ENCODE measurements at places on chromosomes 1 and 21.

DNA sequence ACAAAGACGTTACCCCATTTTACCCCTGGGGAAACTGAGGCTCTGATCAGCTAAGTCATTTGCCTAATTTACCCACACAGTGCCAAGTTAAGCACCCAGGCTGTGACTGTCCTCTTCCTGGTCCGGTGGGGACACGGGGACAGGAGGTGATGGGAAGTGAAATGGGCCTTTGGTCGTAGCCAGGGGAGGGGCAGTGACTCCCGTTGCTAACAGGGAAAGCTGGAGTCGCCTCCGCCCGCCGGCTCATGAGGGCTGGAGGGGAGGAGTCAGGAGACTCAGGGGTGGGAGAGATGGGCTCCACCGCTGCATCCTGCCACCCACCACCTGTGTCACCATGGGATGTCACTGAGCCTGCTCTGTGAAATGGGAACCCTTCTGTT, 139.3 kb downstream of the PGBD5 start:
- H3K27me3 ChIP-seq: no peaks in the 10 kb centered on the region
- peaks cover 4% of the 10 kb centered on the region for H3K4me1 ChIP-seq
- no peaks in the 10 kb centered on the region for H3K36me3 ChIP-seq
- no peak for DNase-seq

DNA sequence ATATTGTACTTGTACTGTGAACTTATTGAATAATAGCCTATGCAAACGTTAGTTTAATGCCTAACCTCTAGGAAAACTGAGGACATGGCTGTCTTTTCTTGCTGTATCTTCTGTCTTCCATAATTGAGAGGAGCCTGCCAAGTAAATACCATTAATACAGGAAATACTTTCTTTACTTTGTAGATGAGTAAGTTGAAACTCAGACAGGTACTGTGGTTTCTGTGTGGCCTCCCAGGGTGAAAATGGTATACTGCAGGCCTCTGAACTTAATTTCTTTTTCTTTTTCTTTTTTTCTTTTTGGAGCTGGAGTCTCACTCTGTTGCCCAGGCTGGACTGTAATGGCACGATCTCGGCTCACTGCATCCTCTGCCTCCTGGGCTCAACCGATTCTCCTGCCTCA, 208.8 kb upstream of the ADGRL4 start:
- no peaks in the 10 kb centered on the region for H3K36me3 ChIP-seq
- H3K4me3 ChIP-seq: no peak overlapping the region
- H3K27ac ChIP-seq: no peak overlapping the region
- H3K27me3 ChIP-seq: no peaks in the 10 kb centered on the region
- no peak for DNase-seq

DNA sequence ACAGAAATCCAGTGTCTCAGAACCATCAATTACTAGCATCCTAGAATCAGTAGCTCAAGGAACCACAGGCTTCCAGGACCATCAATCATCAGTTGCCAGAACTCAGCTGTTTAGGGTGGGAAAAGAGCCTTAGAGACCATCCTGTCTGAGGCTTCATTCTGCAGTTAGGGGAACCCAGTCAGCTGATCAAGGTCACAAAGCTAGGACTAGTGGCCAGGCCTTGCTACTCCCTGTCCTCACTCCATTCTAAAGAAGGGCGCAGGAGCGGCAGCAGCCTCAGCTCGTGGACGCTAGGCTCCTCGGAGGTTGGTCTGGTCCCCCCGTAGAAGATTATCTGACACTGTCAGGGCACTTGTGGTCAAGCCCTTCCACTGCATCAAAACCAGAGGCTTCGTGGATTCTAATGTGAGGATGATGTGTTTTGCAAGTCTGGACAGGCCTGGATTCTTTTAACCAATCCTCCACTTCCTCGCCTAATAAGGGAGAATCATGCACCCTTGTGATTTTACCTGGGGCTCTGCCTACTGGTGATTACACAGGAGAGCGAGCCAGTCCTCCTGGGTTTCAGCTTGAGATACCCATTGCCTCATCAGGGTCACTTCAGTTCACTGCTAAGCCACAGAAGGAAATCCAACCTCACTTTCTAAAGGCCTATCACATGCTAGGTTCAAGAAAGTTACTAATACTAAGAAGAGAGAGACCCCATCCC, 41.7 kb upstream of the IFFO2 start:
- H3K36me3 ChIP-seq: no peaks in the 10 kb centered on the region
- H3K4me1 ChIP-seq: no peaks in the 10 kb centered on the region

DNA sequence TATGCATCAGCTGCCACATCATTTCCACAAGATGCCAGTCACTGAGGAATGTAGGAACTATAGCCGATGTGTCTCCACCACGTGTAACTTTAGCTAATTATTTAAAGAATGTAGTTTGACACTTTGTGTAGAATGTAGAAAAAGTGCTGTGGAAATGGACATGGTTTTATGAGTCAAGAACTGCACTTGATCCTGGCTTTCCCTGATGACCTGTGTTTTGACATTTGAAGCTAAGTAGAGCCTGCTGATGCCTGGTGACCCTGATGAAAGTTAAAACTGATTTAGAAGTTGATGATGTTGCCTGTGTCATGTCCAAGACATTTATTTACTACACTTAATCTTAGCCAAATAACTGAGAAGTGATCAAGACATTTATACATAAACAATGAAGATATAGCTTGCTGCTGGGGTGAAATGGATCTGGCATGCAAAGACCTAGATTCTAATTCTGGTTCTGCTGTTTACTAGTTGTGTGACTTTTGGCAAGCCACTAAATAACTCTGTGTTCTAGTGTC, 4.4 kb upstream of the OSBPL9 start:
- no peak overlapping the region for H3K4me3 ChIP-seq
- H3K36me3 ChIP-seq: no peaks in the 10 kb centered on the region
- DNase-seq: no peak
- H3K4me1 ChIP-seq: peaks cover 7% of the 10 kb centered on the region
- no peaks in the 10 kb centered on the region for H3K27me3 ChIP-seq
- H3K27ac ChIP-seq: no peak overlapping the region

DNA sequence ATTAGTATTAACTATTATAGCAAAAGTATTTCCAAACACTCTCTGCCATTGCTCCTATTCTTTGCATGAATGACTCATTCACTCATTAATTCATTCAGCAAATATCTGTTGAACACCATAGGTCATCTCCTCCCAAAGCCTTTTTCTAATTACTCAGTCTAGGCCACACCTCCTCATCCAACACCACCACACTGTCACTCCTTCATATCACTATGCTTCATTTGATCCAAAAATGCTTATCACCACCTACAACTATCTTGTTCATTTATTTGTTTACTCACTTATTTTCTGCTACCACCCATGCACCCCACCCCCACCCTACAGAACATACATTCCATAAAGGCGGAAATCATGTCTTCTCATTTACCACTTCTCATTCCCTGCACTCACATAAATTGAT, 94.4 kb upstream of the TNFSF4 start:
- H3K36me3 ChIP-seq: no peaks in the 10 kb centered on the region
- H3K27ac ChIP-seq: no peak overlapping the region
- H3K27me3 ChIP-seq: no peaks in the 10 kb centered on the region

- no peaks in the 10 kb centered on the region for H3K36me3 ChIP-seq
- H3K27ac ChIP-seq: no peak overlapping the region
- H3K27me3 ChIP-seq: no peaks in the 10 kb centered on the region
- DNase-seq: no peak
- H3K4me3 ChIP-seq: no peak overlapping the region
Observed at GRCh38 chr1:73593364-73593763, 604.6 kb downstream of the LRRIQ3 start.

DNA sequence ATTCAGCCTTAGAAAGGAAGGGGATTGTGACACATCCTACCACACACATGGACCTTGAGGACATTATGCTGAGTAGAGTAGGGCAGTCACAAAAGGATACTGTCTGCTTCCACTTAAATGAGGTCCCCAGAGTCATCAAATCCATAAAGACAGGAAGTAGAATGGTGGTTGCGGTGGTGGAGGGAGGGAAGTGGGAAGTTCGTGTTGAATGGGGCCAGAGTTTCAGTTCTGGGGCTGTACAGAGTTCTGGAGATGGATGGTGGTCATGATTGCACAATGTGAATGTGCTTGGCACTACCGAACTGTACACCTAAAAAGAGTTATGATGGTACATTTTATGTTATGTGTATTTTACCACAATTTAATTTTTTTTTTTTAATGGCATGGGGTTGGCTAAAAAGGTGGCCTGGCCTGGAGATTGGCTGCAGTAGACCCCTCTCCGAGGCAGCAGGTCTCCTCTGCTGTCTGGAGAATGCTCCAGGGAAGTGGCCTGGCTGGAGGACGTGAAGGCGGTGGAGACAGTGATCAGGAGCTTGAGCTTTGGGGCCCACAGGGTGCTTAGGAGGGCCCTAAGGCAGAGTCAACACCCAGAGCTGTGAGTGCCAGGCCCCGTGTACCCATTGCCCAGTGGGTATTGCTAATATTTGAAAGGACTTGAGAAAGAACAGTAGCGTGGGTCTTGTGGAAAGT, 30.4 kb downstream of the IFNGR2 start:
- H3K36me3 ChIP-seq: peaks cover 49% of the 10 kb centered on the region
- H3K4me1 ChIP-seq: peaks cover 9% of the 10 kb centered on the region
- H3K4me3 ChIP-seq: no peak overlapping the region

- H3K36me3 ChIP-seq: no peaks in the 10 kb centered on the region
- no peak overlapping the region for H3K4me3 ChIP-seq
- H3K27ac ChIP-seq: no peak overlapping the region
- no peaks in the 10 kb centered on the region for H3K27me3 ChIP-seq
Observed at GRCh38 chr1:62311473-62311943, 7.7 kb downstream of the KANK4 start.

- H3K36me3 ChIP-seq: no peaks in the 10 kb centered on the region
- H3K27me3 ChIP-seq: no peaks in the 10 kb centered on the region
- H3K4me3 ChIP-seq: no peak overlapping the region
- H3K27ac ChIP-seq: no peak overlapping the region
- H3K4me1 ChIP-seq: no peaks in the 10 kb centered on the region
- no peak for DNase-seq
Observed at GRCh38 chr1:83676106-83676505, 322.8 kb downstream of the TTLL7 start.

- H3K4me3 ChIP-seq: no peak overlapping the region
- peaks cover 18% of the 10 kb centered on the region for H3K27me3 ChIP-seq
- H3K27ac ChIP-seq: no peak overlapping the region
- peaks cover 13% of the 10 kb centered on the region for H3K4me1 ChIP-seq
Observed at GRCh38 chr1:166884040-166884642, 8.1 kb upstream of the TADA1 start.

DNA sequence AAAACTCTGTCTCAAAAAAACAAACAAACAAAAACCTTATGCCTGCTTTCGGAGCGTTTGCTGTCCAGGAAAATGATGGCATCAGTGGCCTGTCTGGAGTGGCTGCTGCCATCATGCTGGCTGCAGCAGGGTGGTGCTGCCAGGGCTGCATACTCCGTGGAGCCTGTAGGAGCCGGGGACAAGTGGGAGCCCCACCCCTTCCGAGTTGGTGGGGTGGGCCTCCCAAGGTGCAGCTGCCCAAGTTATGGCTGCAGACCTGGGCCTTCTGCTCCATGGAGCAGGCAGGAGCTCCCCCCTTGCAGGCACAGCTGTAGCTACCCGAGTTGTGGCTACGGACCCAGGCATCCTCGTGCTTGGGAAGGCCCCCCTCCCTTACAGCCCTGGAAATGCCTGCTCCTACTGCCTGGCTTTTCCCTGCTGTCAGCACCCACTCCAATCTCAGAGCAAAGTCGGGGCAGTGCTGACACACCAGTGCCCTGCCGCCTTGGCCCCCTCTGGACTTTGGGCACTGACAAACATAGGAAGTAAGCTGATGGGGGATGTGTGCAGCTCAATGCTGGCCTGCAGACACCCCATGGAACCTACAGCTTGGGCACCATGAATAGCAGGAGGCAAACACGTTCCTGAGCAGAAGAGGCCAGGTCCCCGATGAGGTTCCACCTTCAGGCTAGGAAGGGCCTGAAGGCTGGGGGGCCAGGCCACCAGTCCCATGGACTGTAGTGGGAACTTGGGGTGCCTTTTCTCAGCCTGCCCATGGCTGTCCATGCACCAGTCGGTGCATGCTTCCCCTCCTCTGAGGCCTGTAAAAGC, 60.4 kb downstream of the CC2D1B start:
- no peak overlapping the region for H3K4me3 ChIP-seq
- DNase-seq: no peak
- H3K36me3 ChIP-seq: no peaks in the 10 kb centered on the region
- no peaks in the 10 kb centered on the region for H3K4me1 ChIP-seq

DNA sequence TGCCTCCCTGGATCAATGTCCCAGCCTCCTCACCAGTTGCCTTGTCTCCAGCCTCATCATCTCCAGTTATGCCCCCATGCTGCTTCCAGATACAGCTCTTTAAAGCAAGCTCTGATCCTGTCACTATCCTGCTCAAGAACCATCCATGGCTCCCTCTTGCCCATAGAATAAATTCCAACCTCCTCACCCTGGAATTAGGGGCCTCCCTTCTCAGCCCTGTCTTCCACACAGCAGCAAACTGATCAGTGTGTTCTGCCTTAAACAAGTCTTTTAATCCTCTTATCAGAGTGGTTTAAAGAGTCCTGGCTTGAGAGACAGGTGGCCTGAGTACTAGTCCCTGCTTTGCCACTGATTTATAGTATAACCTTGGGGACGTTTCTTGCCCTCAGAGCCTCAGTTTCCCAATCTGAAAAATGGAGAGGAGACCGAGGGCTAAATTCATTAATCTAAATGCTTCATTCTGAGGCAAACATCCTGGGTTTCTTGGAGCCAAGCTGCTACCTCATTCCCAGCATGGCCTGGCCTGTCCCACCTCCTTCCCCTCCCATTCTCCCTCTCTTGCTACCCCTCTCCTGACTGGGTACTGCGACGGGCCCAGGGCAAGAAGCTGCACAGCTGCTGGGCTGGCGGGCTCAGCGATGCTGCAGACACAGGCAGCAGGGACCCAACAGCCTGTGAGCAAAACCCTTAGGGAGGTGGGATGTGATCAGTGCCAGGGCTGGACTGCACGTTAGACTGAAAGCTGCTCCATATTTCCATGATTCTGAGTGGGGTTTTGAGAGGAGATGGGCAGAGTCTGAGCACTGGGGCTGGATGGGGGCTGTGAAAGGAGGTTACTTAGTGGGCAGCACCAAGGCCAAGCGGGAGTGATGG, 221.4 kb downstream of the PTPRU start:
- no peak for DNase-seq
- no peak overlapping the region for H3K4me3 ChIP-seq
- H3K4me1 ChIP-seq: no peaks in the 10 kb centered on the region
- no peak overlapping the region for H3K27ac ChIP-seq
- no peaks in the 10 kb centered on the region for H3K36me3 ChIP-seq
